ENCODE measurements at places on chromosomes 5 and 9.
A peak's percentile ranks its signal among the peaks of the same experiment; 100 is the strongest.

DNA sequence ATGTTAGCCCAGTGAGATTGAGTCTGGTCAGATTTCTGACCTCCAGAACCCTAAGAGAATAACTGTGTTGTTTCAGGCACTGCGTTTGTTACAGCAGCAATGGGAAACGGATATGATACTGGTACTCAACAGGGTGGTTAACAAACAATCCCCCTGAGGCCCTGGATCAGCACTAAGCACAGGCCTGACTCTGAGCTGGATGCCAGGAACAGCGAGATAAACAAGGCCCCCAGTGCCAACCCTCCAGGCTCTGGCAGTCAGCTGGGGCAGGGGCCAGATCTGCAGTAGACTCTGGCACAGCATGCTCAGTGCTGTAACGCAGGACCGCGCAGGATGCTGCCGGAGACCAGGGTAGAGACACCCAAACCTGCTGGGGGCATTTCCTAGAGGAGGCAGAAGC, 22.1 kb downstream of the CPLX2 start:
- DNase-seq: peak; percentile 28

- no peak for DNase-seq
Observed at GRCh38 chr9:129240581-129241211, 62.6 kb upstream of the IER5L start.

DNA sequence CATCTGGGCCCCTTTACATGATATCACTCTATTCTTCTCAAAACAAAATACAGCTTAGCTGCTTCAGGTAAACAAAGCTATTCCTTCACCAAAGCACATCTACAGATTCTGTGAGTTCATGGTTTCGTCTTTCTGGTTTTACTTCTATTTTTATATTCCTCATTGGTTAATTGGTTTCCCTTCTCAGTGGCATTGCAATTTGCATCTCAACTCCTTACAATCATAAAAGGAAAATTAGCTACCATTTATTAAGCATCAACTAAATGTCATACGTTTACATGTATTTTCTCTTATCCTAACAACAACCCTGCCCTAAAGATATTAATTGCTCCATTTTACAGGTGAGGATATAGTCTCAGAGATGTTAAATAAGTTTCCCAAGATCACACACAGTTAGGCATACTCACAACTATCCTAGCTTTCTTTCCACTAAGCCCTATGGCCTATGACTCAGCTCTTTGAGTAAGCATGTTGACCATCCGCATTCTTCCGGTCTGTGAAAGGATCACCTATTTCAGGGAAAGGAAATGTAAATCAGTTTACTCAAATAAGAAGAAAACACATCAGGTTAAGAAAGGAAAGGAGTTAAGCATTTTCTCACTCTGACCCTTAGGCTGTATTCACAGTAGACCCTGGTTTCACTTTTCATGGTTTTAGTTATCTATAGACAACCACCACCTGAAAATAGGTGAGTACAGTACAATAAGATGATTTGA, 146.1 kb downstream of the CAAP1 start:
- no peak for DNase-seq

DNA sequence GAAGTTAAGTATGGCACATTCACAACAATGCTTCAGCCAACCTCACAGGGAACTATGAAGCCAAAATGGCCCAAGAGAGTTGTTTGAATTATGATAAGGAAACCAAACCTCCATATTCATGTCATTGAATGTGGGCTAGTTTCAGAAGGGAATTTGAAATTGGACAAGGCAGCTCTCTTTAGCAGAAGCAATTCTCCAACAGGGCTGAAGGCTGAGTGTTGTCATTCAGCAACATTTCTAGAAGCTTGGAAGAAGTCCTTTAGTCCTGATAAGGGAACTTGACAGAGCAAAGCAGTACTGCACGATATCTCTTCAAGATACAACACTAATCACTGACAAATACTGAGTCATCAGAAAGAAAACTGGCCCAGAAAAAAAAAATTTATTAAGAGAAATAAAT, 115.4 kb downstream of the SLC25A46 start:
- no peak for DNase-seq

DNA sequence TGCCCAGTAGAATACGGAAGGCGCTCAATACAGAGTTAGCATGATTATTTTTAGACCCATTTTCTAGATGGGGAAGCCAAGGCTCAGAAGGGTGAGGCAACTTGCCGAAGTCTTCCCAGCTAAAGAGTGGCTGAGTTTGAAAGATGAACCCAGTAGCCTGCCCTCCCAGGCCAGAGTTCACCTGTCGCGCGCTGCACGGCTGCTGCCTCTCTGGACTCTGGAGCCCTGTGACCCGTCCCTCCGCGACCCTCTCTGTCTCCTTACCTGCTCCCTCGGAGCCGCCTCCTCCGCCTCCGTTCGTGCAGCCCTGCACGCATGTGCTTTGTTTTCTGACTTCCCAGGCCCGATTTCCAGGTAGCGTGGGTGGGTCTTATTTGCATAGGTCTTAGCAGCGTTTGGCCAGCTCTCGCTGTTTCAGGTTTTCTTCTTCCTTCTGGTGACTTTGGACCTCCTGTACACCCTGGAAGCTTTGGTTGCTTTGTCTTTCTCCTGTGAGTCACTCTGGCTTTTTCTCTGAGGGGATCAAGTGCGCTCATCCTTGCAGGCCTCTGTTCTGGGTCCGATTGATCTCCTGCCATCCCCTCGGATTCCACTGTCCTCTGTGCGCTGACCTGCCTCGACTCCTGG, at the start of gene RNF183:
Gene RNF183 (minus strand): TSS at position 585 of the 627 bp plus-strand sequence. CDS start 5,192 bp downstream, outside the sequence.
- DNase-seq: no peak

DNA sequence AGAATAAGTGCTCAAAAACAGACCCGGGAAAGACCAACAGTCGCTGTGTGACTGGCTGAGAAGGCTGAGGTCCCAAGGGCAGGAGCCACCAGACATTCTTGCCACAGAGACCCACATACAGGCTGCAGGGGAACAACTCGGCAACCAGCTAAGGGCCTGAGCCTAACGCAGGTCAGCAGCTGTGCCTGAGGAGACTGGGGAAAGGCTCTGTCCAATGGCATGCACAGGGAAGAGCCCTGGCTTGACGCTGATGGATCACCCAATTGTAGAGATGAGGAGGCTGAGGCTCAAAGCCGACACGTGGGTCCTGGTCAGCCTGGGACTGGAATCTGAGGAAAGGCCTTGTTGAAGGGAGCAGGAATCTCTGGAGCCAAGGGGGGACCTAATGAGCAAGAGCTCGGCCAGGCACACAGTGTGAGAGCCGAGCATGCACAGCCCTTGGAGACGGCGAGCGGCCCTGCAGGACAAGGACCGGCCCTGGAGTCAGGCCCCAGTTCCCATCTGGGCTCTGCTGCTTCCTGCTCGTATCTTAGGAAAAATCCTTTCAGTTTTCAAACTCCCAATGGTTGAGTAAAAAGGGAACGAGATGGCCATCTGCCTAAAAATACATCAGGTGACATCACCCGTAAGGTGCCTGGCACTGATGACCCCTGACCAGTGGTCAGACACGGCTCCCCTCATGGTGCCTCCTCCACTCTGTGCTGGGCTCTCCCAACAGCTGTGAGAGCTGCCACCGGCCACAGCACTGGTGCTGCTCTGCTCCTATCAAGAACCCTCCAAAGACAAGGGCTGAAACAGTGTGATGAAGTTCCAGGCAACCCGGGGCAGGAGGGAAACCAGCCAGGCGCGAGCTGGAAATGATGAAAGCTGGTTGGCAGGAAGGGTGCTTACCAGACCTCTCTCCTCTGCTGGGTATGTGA, 16.4 kb downstream of the LMAN2 start:
- DNase-seq: no peak

GRCh38 chr9:3385871-3386270, 139.9 kb downstream of the RFX3 start:
- no peak for DNase-seq

- DNase-seq: no peak
Observed at GRCh38 chr5:175590471-175590881, 67.4 kb upstream of the HRH2 start.

GRCh38 chr5:131250751-131251475, 12.9 kb upstream of the CDC42SE2 start:
- no peak for DNase-seq

DNA sequence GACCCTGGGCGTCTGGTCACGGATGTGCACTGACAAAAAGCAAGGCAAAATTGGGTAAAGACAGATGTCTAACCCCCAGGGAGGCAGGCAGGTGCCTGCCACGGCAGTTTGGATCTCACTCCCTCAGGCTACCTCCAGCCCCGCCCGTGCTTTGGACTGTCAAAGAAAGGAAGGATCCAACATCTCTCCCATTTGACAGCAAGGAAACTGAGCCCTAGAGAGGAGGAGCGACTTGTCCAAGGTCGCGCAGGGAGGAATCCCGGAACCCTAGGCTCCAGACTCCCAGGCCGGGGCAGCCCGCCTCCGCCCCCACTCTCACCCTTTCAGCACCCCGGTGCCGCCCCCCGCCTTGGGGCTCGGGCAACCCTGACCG, 376 bp downstream of the GOLGA1 start:
- peak; percentile 96 for DNase-seq

- DNase-seq: peak; percentile 1
Observed at GRCh38 chr9:132798817-132799790, 79.0 kb downstream of the AK8 start.

GRCh38 chr5:122177161-122177560, 47.8 kb downstream of the ZNF474 start:
- no peak for DNase-seq

DNA sequence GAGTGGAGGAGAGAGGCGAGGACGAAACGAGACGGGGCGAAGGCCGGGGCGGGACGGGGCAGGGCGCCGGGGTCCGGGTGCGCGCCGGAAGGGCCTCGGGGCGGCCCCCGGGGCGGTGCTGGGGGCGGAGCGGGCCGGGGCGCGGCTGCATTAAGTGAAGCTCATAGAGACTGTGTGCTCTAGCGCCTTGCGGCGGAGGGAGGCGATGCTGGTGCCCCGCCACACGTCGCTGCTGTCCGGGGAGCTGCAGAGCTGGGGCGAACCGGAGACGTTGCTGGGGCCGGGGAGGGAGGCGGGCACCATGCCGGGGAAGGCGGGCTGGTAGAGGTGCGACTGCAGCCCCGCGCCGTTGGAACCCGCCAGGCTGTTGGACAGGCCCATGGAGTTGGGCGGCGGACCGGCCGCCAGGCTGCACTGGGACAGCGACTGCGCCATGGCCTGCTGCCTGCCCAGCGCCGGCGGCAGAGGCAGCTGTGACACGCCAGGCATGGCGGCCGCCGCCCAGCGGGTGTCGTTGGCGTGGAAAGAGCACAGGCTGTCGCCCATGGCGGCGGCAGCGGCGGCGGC, 8.3 kb downstream of the OTP start:
- DNase-seq: peak; percentile 34

- DNase-seq: peak; percentile 97
Observed at GRCh38 chr9:133888809-133889491, 103.2 kb downstream of the VAV2 start.

- no peak for DNase-seq
Observed at GRCh38 chr5:115415143-115415491, 118.7 kb upstream of the CCDC112 start.

GRCh38 chr5:118775790-118776499, 212.4 kb downstream of the DTWD2 start:
- no peak for DNase-seq

GRCh38 chr5:37247036-37247435, 2.1 kb downstream of the CPLANE1 start:
- DNase-seq: no peak

GRCh38 chr9:115106642-115107041, 11.3 kb downstream of the TNC start:
- no peak for DNase-seq

GRCh38 chr5:143494162-143494561, 90.7 kb upstream of the NR3C1 start:
- DNase-seq: no peak

GRCh38 chr5:134248256-134248655, 22.4 kb upstream of the PPP2CA start:
- DNase-seq: no peak

DNA sequence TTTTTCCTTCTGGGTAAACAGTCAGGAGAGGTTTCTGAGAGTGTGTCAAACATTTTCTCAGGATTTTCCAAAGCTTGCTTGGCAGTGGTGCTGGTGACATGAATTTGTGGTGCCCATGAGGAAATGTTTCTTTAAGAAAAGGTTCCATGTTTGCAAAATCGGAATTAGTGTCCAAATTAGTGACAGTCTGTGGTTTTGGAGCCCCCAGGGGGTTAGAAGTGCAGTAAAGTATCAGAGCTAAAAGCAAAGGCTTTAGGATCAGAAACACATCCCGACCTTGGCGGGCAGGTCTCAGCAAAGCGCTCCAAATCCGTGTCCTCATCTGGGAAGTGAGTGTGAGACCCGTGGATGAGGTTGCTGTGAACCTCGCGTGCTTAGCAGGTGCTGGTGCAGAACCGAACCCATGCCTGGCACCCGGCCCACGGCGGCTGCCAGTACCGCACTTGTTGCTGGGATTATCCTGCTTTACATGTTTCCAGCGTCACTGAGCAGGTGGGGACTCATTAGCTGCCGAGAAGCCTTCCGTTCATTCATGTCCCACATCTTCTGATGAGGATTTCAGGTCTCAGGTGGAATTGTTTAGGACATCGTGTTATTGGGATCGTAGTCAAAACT, 70.8 kb upstream of the COL5A1 start:
- no peak for DNase-seq

Data from NCI-H2081 (cell line).